Fibroblast of pulmonary artery (primary cell): ENCODE measurements at places on chromosomes 6 and 20.

DNA sequence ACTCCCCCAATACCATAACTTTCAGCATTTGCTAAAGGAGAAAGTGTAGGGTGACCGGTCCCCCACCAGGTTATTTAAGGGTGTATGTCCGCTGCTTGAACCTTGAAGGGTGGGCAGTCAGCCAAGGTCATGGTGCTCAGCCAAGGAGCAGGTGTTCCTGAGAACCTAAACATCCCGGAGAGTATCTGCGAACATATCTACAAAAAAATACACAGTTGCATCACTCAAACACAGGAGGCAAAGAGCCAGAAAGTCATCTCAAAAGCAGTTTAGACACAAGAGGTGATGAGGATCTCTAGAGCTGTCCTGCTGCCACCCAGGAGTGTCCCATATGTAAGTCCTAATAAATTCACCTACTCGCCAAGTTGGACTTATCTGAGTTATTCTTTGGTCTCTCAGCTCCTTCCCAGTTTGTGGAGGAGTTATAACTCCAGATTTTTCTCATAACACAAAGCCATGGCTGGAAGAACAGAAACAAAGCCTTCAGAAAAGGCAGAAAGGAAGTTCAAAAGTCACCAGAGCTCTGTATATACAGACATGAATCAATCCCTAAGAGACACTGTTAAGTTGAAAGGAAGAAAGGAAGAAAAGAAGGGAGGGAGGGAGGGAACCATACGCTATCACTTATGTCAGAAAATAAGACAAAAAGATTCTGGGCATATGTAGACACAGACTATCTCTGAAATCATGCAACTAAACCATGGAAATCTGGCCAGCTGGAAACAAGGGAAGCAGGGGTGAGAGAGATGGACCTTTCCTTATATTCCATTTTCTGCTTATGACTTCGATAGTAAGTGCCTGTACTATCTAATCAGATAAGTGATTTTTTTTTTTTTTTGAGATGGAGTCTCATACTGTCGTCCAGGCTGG is 11.3 kb downstream of the MBOAT1 start:
- peak; percentile 23 for DNase-seq

DNA sequence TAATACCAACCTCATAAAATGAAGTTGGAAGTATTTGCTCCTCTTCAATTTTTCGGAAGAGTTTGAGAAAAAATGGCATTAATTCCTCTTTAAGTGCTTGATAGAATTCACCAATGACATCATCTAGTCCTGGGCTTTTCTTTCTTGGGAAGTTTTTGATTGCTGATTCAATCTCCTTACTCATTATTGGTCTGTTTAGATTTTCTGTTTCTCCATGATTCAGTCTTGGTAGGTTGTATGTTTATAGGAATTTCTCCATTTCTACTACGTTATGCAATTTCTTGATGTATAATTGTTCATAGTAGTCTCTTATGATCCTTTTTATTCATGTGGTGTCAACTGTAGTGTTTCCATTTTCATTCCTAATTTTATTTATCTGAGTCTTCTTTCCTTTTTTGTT is 176.9 kb upstream of the PRND start:
- peak; percentile 30 for DNase-seq

DNA sequence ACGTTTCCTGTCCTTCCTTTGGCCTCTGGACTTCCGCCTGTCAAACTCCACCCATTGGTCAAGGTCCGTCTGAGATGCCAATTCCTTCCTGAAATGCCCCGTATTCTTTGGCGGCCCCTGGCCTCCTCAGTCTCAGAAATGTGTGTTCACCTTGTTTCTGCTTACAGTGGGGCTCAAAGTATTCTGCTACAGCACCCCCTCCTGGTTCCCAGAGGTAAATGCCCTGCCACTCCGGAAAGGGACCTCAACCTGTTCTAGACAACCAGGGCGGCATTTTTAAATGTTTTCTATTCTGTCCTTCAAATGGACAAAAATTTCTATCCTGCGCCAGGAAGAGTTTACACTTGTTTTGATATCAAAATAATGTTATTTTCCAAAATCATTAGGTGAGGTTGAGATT is 12.1 kb upstream of the PAX1 start:
- no peak for DNase-seq

GRCh38 chr6:43807228-43808061 is 37.4 kb downstream of the VEGFA start:
- DNase-seq = peak; percentile 12

DNA sequence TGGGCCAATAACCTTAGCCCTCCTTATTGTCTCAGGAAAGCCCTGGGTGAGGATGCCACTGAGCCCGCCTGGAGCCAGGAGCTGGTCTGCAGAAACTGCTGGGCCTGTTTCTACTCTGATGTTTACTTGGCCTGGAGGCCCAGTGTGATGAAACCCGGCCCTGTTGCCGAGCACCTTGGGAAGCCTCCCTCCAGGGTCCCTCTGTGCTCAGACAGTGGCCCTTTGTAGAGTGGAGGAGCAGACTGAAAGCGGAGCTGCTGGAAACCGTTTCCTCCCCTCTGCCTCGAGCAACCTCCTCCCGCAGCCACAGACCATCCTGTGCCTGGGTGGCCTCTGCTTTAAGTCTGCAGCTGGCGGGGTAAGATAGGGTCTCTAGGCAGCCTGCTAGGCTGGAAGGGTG is 84.1 kb upstream of the EPB41L1 start:
- no peak for DNase-seq

GRCh38 chr6:16991981-16992629 is 109.7 kb upstream of the STMND1 start:
- DNase-seq = no peak

DNA sequence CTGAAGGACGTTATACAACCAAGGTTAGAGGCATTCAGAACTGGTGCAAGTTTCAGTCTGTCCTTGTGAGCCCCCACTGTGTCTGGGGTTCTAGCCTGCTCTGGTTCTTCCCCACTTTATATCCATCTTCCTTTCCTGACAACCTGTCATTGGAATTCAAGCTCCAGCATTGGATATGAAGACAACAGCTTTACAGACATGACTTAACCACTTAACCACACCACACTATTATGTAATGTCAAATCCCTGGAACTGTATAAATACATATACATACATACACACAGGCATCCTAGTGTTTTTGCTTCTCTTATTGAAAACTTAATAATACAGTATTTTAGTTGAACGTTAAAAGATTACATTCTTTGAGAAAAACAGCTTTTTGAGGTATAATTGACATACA is 217.9 kb upstream of the SGK1 start:
- no peak for DNase-seq

DNA sequence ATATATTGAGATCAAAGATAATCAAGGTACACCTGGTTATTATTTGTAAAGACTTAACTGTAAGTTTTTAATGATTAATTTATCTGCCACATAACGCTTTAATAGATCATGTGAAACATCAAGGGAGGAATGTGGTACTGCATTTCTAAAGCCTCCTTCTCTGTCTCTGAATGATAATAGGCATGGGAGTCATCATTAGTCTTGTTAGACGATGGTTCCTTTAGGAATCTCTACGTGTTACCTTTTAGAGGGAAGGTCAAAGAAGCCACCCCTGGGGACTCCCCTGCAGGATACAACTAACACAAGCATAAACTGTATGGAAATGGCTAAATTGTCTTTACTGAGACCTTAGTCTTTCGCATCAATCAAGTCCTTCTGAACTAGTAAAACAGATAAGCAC is 173.6 kb upstream of the MCHR2 start:
- no peak for DNase-seq

- DNase-seq = no peak
Measured at GRCh38 chr20:44517454-44517853, 4.4 kb downstream of the SERINC3 start.

GRCh38 chr6:142481466-142481865 is 179.7 kb downstream of the ADGRG6 start:
- no peak for DNase-seq

DNA sequence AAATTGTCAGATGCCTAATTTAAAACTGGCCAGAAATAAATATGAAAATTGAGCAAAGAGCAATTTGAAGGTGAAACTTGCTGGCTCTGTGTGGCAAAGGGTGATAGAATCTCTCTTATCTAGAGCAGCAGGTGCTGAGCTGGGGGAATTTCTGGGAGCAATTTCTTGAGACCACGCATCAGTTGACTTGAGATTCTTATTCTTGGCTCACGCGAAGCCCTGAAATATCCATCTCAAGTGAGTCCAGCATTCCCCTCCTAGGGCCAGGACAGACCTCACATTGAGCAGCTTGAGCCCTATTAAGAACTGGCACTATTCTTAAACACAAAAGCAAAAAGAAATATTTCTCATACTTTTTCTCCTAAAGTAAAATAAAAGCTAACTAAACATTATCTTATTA is 66.3 kb downstream of the MAP7 start:
- DNase-seq = no peak

- no peak for DNase-seq
Measured at GRCh38 chr6:46521464-46521971, 30.3 kb upstream of the RCAN2 start.

GRCh38 chr20:53805895-53806384 is 212.3 kb upstream of the ZNF217 start:
- peak; percentile 51 for DNase-seq

GRCh38 chr6:87151781-87152525 is 3.4 kb upstream of the ZNF292 start:
- DNase-seq = peak; percentile 60

DNA sequence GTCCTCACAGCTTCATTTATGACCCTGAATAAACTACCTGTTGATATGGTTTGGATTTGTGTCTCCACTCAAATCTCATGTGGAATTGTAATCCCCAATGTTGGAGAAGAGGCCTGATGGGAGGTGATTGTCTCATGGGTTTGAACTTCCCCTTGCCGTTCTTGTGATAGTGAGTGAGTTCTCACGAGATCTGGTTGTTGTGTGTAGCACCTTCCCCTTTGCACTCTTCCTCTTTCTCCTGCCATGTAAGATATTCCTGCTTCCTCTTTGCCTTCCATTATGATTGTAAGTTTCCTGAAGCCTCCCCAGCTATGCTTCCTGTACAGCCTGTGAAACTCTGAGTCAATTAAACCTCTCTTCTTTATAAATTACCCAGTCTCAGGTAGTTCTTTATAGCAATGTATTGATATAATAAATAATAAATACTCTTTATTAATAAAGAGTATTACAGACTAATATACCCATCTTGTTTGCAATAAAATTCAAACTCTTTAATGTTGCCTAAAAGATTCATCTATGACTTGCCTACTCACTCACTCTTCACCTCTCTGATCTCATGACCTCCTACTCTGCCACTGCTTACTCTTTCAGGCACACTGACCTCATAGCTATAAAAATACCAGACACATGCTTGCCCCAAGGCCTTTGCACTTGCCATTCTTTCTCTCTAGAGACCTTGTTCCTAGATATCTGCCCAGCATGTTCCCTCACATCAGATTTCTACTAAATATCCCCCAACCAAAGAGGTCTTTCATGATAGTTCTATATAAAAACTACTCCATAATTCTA is 256.4 kb upstream of the MARCKS start:
- DNase-seq = no peak

- no peak for DNase-seq
Measured at GRCh38 chr6:51684603-51685002, 402.8 kb downstream of the PKHD1 start.

DNA sequence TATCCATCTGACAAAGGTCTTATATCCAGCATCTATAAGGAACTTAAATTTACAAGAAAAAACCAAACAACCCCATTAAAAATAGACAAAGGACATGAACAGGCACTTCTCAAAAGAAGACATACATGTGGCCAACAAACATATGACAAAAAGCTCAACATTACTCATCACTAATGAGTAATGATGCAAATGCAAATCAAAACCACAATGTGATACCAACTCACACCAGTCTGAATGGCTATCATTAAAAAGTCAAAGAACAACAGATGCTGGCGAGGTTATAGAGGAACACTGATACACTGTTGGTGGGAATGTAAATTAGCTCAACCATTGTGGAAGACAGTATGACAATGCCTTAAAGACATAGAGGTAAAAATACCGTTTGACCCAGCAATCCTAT is 13.9 kb downstream of the MACROD2 start:
- no peak for DNase-seq

DNA sequence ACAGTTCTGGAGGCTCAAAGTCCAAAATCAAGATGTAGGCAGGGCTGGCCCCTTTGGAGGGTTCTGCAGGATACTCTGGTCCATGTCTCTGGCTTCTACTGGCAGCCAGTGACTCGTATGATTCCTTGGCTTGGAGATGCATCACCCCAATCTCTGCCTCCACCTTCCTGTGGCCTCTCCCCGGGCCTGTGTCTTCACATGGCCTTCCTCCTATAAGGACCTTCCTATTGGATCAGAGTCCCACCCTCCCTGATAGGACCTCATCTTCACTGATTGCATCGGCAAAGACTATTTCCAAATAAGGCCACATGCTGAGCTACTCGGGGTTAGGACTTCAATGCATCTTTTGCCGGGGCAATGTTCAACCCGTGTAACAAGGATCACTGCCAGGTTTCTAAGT is 509.0 kb downstream of the CD83 start:
- DNase-seq = no peak

- peak; percentile 91 for DNase-seq
Measured at GRCh38 chr20:4234128-4234527, 218.8 kb upstream of the RNF24 start.

DNA sequence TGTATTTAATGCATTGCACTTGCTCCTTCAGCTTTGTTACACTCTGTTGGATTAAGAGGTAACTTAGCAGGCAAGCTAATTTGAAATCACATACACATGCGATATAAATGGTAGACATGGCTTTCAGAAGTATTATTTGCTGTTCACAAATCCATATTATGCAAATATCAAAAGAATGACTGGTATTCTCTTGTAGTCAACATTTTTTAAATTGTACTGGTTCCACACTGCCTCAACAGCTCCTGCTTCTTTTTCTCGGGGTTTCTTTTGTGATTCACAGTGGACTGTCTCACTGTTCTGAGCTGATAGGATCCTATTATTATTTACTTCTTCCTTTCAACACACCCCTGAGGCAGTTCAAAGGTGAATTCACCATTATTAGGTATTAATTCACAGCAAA is 927.4 kb downstream of the KIF16B start:
- DNase-seq = no peak

DNA sequence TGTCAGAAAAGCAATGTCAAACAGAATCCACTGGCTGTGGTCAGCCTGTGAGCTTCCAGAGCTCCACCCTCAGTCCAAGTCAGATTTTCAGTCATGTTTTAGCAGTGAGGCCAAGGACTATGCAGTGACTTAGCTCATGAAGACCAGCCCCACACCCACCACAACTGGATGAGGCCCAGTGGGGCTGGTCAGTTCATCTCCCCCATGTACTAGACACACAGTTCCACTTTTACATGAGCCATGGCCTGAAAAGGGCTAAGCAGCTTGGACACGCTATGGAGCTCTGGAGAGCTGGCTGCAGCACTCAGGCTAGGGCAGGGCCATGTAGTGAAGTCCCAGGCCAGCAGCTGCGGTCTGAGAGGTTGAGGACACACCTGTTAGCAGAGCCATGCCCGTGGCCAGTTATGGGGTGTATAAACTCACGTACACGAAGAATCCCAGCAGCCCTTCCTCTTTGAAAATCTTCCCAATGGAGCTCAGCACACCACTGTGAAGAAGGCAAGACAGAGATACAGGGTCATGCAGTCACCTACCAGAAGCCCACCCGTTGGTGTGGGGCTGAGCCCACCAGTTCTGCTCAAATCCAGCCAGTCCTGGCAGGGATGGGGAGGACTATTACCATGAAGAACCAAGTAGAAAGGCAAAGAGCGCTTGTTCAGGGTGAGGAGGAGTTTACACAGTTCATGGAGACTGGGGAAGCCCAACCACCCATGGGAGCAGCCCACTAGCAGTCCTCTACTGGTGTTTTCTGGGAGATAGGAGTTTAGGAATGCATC is 10.6 kb downstream of the MTCH1 start:
- DNase-seq = no peak

- peak; percentile 79 for DNase-seq
Measured at GRCh38 chr6:42783177-42783875, 1.5 kb downstream of the BICRAL start.

GRCh38 chr20:48613926-48614325 is 213.9 kb downstream of the PREX1 start:
- no peak for DNase-seq
